ENCODE measurements at places on chromosomes 5 and 9. TPM values are rescaled to one million over a fixed set of nuclear protein-coding genes. Genes with fewer than 3 reads are reported as not detected.
A peak's percentile ranks its signal among the peaks of the same experiment; 100 is the strongest.

PTGDS gene
- 2.6 TPM for total RNA-seq

DNA sequence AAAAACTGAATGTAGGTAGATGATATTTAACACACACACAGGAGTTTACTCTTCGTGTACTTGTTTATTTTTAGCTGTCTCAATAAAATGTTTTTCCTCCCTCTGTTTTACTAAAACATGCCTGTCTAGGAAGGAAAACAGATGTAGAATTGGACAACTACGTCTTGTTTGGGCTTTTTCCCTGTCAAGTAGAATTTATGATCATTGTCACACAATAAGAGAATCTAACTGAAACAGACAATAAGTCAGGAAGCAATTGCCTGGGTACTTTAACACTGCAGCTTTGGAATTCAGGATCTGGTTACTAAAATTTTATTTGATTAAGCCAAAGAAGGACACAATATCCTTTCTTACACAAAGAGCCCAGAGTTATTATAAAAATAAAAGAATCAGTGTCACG, 164.2 kb downstream of the ZDHHC21 start:
- no peak overlapping the region for H3K27ac ChIP-seq
- no peak overlapping the region for H3K4me3 ChIP-seq
- peaks cover 35% of the 10 kb centered on the region for H3K4me1 ChIP-seq
- no peaks in the 10 kb centered on the region for H3K27me3 ChIP-seq
- no peaks in the 10 kb centered on the region for H3K36me3 ChIP-seq
- no peak for DNase-seq

- no peak for DNase-seq
- no peaks in the 10 kb centered on the region for H3K4me1 ChIP-seq
- H3K27me3 ChIP-seq: no peaks in the 10 kb centered on the region
- no peaks in the 10 kb centered on the region for H3K36me3 ChIP-seq
Observed at GRCh38 chr9:128155736-128156500, 4.1 kb upstream of the BBLN start.

GRCh38 chr9:127904561-127905003, 5.2 kb upstream of the ST6GALNAC6 start:
- H3K27ac ChIP-seq: peak overlapping the region; percentile 92
- H3K27me3 ChIP-seq: no peaks in the 10 kb centered on the region
- DNase-seq: peak; percentile 77
- H3K36me3 ChIP-seq: no peaks in the 10 kb centered on the region
- peaks cover 21% of the 10 kb centered on the region for H3K4me1 ChIP-seq

DNA sequence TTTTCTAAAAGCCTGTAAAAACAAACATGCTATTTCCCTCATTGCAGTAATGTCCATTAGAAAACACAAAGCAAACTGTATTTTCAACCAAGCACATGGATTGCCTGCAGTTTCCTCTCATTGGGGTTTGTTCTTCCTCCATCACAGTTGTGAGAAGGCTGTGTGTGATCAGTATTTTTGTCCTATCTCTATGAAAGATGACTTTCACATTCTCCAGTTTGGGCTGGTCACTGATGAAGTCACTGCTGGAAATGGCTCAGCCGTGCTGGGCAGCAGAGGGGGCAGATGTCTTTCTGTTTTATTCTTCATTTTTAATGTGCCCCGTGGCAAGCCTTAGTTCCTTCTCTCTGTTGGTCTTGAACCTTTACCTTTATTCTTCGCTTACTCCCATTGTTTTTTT, 288.9 kb upstream of the MPDZ start:
- no peaks in the 10 kb centered on the region for H3K27me3 ChIP-seq
- H3K27ac ChIP-seq: no peak overlapping the region
- H3K4me3 ChIP-seq: no peak overlapping the region
- DNase-seq: no peak
- no peaks in the 10 kb centered on the region for H3K36me3 ChIP-seq

DNA sequence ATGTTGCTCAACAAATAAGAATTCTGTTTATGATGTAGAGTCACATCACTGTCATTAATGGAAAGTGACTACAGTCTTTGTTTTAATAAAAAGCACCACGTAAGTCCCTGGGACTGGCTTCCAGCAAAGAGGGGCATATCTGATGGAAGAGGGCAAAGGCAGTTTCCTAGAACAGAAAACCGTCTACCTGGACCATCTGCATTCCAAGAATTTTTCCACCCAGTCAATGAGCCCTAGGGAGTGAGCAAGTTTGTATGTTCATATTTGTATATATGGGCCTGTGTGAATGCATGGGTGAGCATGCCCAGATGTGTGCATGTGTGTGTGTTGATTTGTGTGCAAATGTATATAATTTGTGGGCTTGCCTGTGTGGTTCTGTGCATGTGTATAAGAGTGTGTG, 156.8 kb upstream of the SEMA6A start:
- DNase-seq: no peak
- H3K27me3 ChIP-seq: no peaks in the 10 kb centered on the region
- no peaks in the 10 kb centered on the region for H3K36me3 ChIP-seq
- H3K27ac ChIP-seq: no peak overlapping the region
- no peak overlapping the region for H3K4me3 ChIP-seq
- peaks cover 65% of the 10 kb centered on the region for H3K4me1 ChIP-seq

All from cardiac muscle cell (in vitro differentiated cells and primary cell).